Stimulated activated CD4-positive, alpha-beta T cell treated with anti-CD3 and anti-CD28 coated beads, Interleukin-4, amount 100 ng/mL, for 4 hours (primary cell): ENCODE measurements at places on chromosomes 5 and 9.

- no peak for DNase-seq
Measured at GRCh38 chr9:34282096-34282495, 47.0 kb downstream of the KIF24 start.

GRCh38 chr9:96020792-96021550 lies 145.5 kb downstream of the ERCC6L2 start:
- peak; percentile 55 for DNase-seq

- no peak for DNase-seq
Measured at GRCh38 chr5:139958432-139959148, 84.5 kb downstream of the NRG2 start.

- no peak for DNase-seq
Measured at GRCh38 chr5:2300861-2301574, 418.3 kb upstream of the IRX4 start.

DNA sequence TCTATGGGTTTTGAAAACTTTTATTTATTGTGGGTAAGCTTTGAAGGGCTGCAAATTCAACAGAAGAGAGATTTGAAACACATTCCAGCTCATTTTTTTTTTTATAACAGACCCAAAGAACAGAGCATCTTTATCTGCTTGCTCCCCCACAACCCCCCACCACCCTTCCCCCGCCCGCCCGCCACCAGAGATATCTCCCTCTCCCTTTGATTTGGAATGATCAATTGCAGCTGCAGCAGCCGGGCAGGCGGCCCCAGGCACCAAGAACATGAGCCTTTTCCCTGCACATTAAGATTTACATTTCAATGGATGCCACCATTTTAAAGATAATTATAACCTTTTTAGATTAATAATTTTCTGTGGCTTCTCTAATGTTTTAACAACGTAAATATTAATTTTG lies 510.9 kb downstream of the ZNF608 start:
- DNase-seq: no peak
